ENCODE measurements at places on chromosomes 13 and 19.

DNA sequence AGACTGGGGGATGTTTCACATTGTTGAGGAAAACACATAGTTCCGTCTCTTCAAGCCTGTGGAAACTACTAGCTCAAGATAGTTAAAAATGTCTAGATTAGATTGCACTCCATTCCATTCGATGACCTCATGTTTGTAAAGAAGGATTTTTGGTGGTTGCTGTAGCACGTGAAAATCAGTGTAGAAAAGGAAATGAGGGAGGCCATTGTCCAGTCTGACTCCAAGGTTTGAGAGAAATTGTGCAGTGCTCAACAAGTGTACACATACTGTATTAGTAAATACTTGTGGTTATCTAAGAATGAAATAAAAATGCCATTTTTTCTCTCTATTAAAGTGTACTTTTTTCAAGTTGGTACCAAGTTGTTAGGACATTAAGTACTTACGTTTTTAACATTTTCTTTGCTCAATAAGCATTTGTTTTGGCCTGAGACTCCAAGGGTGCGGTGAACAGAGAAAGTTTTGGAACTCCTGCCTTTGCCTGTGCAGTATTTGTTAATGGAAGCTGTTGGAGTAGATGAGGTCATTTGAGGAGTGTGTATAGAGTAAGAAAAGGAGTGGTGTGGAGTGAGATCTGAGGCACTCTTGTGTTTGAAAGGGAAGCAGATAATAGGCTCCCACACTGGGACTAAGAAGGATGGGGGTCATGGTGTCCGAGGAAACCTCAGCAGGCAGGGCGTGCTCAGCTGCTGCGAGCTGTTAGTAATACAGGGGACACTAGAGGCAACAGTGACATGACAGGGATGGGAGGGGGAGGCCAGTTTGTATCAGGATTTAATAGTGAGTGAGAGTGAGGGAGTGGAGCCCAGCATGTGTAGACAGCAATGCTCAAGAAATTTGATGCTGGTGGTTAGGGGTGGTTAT is 4.4 kb downstream of the WASF3 start:
- no peak for DNase-seq

- no peak for DNase-seq
These were observed 5.0 kb downstream of the RDH8 start for GRCh38 chr19:10018263-10018662.

DNA sequence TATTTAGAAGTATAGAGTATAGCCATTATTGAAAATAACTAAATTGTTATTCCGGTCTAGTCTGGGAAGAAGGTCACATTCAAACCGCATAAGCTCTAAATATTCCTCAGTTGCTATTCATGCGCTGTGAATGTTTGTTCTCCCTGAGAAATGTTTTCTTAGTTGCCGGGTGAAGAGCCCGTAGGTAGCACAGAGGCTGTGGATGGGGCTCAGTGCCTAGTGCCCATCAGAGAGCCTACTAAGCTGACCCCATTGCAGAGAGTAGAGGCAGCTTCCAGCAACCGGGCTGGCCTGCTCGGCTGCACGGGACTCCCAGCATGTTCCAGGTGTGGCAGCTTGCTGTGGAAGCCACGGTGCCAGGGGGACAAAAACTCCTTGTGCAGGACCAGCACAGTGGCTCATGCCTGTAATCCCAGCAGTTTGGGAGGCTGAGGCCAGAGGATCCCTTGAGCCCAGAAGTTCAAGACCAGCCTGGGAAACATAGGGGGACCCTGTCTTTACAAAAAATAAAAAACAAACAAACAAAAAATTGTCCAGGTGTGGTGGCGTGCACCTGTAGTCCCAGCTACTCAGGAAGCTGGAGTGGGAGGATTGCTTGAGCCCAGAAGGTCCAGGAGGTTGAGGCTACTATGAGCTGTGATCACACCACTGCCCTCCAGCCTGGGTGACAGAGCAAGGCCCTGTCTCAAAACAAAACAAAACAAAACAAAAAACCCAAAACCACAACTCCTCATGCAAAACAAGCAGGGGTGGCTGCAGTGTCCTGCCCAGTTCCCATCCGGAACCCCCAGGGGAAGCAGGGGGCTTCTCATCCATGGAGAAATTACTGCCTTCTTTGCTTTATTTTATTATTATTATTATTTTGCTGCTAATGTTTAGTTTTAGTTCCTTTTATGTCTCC is 82.5 kb downstream of the KCTD15 start:
- no peak for DNase-seq

DNA sequence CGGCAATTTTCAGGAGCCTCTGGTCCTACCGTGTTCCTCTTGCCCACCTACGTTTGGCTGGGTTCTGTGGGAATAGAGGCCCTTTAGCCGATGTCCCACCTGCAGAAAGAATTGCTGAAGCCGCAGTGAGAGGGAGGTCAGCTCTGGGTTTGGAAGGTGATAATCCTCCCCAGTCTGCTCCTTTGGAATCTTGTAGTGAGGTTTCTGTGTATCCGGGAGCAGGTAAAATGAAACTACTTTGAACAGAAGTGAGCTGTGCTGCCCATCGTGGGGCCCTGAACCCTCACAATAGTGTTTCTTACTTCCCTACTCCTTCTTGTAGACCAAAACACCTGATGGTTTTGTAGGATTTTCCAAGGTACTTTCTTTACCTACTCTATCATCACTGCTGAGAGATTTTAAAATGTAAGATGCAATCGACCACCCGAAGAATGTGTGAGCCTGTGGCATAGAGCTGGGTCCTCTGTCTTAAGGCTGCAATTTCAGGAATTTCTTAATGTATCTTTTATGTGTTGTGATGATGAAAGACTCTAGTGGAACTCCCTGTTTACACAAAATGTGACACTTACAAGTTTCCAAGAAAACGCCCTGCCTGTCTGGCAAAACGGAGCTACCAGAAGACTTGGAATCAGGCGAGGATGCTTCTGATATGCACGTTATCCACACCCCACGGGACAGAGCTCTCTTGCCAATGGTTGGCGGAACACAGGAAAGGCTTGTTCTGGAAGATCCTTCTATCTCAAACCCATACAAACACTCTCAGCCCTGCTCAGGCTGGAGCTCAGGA is 76.1 kb downstream of the RGCC start:
- DNase-seq = no peak

GRCh38 chr19:56905631-56906150 is 65.2 kb upstream of the PEG3 start:
- no peak for DNase-seq

DNA sequence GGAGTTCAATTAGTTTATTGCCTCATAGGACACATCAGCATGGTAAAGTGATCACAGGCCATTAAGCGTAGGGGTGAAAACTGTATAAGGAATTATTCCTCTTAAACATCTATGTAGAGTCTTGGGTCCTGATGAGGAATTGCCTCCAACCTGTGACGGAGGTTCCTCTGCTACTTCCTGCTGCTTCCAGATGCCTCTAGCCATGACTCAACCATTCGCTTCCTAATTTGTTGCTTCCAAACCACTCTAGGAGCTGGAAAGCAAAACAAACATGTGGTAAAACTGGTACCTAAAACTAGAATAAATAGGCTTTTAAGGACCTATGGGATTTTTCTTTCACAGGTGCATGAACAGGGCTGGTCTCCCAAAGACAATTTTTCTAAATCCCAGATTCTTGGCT is 253.8 kb downstream of the KLF12 start:
- DNase-seq = no peak

DNA sequence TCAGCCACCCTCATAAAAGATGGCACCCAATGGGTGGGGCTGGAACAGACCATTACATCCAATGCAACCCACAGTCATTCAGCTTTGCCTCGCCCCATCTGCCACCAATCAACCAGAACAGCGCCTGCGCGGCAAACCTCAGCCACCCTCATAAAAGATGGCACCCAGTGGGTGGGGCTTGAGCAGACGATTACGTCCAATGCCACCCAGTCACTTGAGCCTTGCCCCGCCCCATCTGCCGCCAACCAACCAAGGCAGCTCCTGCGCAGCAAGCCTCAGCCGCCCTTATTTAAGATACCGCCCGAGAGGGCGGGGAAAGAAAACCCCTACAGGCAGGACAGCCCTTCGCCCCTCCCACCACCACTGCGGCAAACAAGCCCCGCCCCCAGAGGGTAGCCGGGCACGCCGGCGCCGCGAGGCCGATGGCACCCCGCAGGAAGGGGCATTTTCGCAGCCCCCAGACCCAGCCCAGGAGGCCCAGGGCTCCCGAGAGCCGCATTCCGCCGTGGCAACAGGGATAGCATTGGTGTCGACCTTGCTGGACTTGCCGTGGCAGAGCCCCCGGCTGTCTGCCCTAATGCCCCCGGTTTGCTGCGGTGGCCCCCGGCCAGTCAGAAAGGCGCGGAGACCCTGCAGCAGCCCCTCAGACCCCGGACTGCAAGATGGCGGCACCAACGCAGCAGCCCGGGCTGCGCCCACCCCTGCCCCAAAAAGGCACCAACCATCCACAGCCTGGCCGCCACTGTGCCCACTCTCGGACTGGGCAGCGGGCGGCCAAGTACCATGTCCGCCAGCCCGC is 675 bp downstream of the PEG3 start:
- no peak for DNase-seq

DNA sequence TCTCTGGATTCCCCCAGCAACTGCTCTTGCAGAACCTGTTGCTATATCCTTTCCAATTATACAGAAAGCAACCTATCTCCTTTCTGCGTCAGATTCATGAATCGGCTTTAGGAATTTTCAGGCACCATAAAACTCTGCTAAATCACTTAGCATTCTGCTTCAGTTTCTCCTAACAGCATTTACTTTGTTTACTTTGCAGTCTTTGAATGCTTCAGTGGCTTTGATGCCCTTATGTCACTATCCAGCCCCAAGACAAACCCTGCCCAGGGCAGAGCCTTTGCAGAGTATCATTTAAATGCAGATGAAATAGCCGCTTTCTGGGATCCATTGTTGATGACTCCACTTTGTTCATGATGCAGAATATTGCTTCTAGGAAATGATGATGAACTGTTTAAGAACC is 43.1 kb downstream of the SLITRK1 start:
- no peak for DNase-seq

DNA sequence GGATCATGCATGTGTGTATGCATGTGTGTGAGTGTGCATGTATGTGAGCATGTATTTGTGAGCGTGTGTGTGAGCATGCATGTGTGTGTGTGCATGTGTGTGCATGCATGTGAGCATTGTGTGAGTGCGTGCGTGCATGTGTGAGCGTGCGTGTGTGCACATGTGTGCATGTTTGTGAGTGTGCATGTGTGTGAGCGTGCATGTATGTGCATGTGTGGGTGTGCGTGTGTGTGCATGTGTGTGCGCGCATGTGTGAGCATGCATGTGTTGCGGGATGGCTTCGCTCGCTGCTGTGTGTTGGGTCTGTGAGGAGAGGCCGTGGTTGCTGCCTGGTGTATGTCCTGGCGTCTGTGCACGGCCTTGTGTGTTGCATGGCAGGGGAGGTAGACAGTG is 32.4 kb downstream of the PAK4 start:
- no peak for DNase-seq

- no peak for DNase-seq
These were observed 338 bp downstream of the RGCC start for GRCh38 chr13:41457589-41458186.

- peak; percentile 80 for DNase-seq
These were observed 104.4 kb upstream of the LSM14A start for GRCh38 chr19:34067861-34068271.

- peak; percentile 50 for DNase-seq
These were observed 19.3 kb upstream of the SDHAF1 start for GRCh38 chr19:35975608-35976214.

- DNase-seq = no peak
These were observed 54.9 kb upstream of the SACS start for GRCh38 chr13:23488442-23488841.

DNA sequence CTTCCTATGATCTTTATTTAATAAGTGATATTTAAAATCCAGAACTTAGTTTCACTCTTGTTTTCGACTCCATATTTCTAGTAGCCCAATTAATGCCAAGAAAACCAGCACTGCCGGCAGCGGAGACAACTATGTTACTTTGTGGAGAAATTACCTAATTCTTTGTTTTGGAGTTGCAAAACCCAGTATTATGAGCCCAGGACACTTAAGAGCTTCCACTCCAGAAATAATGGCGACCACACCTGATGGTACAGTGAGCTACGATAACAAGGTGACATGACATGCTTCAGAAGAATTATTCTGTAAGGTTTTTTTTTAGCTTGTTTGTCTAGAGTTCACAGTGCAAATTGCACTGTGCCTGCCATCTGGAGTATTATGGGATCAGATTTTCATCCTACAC is 136.4 kb downstream of the ZAR1L start:
- no peak for DNase-seq

- DNase-seq = no peak
These were observed 21.3 kb downstream of the ZNF626 start for GRCh38 chr19:20640023-20640422.

GRCh38 chr19:10402441-10403038 is 802 bp downstream of the CDC37 start:
- no peak for DNase-seq

DNA sequence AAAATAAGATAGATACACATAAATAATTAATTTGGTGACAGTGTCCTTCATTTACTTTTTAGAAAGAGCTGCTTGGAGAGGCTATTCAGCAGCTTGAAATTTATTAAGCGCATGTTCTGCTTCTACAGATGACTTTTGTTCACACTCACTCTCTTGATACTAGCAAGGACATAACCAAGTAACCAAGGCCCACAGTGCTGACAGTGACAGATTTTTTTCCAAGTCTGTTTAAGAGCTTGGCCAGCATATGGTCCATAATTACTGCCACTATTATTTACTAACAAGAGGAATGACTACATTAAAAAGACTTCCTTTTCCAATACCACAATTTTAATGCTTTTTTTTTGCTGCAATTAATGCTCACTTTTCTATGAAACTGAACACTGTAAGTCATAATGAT is 673.7 kb upstream of the MIR17HG start:
- no peak for DNase-seq

DNA sequence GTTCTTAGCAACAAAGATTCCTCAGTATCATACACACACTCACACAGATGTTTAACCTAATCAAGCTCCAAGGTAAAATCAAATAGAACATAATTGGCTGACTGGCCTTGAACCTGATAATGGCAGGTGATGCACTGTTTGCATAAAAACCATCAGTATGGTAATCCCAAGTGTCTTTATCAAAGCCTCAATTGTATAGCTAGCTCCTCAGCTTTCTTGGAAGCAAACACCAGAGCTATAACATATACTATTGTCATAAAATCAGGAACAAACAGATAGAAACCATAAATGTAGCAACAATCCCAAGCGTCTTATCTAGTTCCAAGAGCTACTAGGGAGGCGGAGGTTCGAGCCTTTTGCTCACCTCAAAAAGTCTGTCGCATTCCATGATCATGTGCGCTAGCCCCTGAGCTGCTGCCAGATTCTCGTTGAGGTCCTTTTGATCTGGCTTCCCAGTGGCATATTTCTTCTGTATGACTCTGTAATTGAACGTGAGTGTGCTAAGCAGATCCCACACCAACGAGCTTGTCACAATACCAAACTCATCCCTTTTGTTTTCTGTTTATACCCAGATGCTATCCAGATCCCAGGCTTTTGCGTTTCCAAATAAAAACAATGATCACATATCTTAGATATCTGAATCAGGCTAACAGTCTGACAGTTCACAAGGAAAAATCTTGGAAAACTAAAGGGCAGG is 95.3 kb downstream of the KL start:
- no peak for DNase-seq

- DNase-seq = no peak
These were observed 69.9 kb upstream of the ARHGEF7 start for GRCh38 chr13:111045170-111045569.

Measured in H54 (cell line).